ENCODE measurements at places on chromosomes 6 and 20. TPM values are rescaled to one million over a fixed set of nuclear protein-coding genes. Genes with fewer than 3 reads are reported as not detected.

Gene NKAPL
- total RNA-seq, result 0.30 TPM

Gene MYO6
- total RNA-seq, result 62.7 TPM

Gene LRRC73
- 1.6 TPM for total RNA-seq

- no peak for DNase-seq
These were observed 398 bp upstream of the SPATS1 start for GRCh38 chr6:44342052-44342451.

GRCh38 chr6:44161997-44162338, 3.3 kb downstream of the CAPN11 start:
- DNase-seq, result no peak
